ENCODE measurements at places on chromosomes 11 and 22. TPM values are rescaled to one million over a fixed set of nuclear protein-coding genes. Genes with fewer than 3 reads are reported as not detected.

The NAALADL1 gene
- total RNA-seq, result 0.03 TPM

The UPK3A gene
- not detected for total RNA-seq

The OR2D3 gene
- not detected for total RNA-seq

The OR8J3 gene
- not detected for total RNA-seq

The ASPHD2 gene
- 1.4 TPM for total RNA-seq

The MLC1 gene
- total RNA-seq, result 0.05 TPM

The RIMBP3B gene
- 0.51 TPM for total RNA-seq

The BCO2 gene
- total RNA-seq, result 1.2 TPM

The OR51B2 gene
- total RNA-seq, result not detected

The NAALAD2 gene
- total RNA-seq, result not detected

The SMC1B gene
- 0.03 TPM for total RNA-seq

The CCDC89 gene
- total RNA-seq, result not detected

The C22orf31 gene
- not detected for total RNA-seq

The SUSD2 gene
- 57.1 TPM for total RNA-seq

The ARHGAP42 gene
- 7.7 TPM for total RNA-seq

The APOA4 gene
- not detected for total RNA-seq

The KLHDC7B gene
- 0.03 TPM for total RNA-seq

The GRM5 gene
- total RNA-seq, result 0.01 TPM

The KRTAP5-11 gene
- total RNA-seq, result not detected

The CDC42BPG gene
- total RNA-seq, result 1.0 TPM

The PIH1D2 gene
- 0.77 TPM for total RNA-seq

The ABCG4 gene
- 0.39 TPM for total RNA-seq

The GAB4 gene
- not detected for total RNA-seq

The POU2AF2 gene
- not detected for total RNA-seq

The FXYD6 gene
- total RNA-seq, result 0.21 TPM

The SCGB1C1 gene
- total RNA-seq, result not detected

The APOL5 gene
- not detected for total RNA-seq

The PGA5 gene
- total RNA-seq, result not detected

The OR5P2 gene
- total RNA-seq, result not detected

The P2RX3 gene
- 0.05 TPM for total RNA-seq

The FLRT1 gene
- total RNA-seq, result 0.07 TPM

The RIMBP3C gene
- 0.18 TPM for total RNA-seq

The UBE2L6 gene
- 31.0 TPM for total RNA-seq

The DTX4 gene
- 4.8 TPM for total RNA-seq

The HSPB2 gene
- not detected for total RNA-seq

The OR5T3 gene
- not detected for total RNA-seq

The CNGA4 gene
- total RNA-seq, result 0.03 TPM

The RIC3 gene
- total RNA-seq, result 2.0 TPM

The OR10A2 gene
- total RNA-seq, result not detected

The MRGPRX3 gene
- not detected for total RNA-seq

The KREMEN1 gene
- total RNA-seq, result 2.9 TPM

The MORC2 gene
- total RNA-seq, result 14.1 TPM

The OR52I2 gene
- not detected for total RNA-seq

The SPA17 gene
- 17.9 TPM for total RNA-seq

The SLC5A4 gene
- total RNA-seq, result not detected

Data from A549 treated with CORT108297 at 1 μM for 4 hours (cell line).